ENCODE measurements at places on chromosomes 5 and 9. TPM values are rescaled to one million over a fixed set of nuclear protein-coding genes. Genes with fewer than 3 reads are reported as not detected.

GRCh38 chr9:4592886-4593285 is 69.2 kb upstream of the PLPP6 start:
- H3K27ac ChIP-seq = no peak overlapping the region
- H3K27me3 ChIP-seq = no peaks in the 10 kb centered on the region
- H3K4me1 ChIP-seq = no peaks in the 10 kb centered on the region
- H3K4me3 ChIP-seq = no peak overlapping the region

DNA sequence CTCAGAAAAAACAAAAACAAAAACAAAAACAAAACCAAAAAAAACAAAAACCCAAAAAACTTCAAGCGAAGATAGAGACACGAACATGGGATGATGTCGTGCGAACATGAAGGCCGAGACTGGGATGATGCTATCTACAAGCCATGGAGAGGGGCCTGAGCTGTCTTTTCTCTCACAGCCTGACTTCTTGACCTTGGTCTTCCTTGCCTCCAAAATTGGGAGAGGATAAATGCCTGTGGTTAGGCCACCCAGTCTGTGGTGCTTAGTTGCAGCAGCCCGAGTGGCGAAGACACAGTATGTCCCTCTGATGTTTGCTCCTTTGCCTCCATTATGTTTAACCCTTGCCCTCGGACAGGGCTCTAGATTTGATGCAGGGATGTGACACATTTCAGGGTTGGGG is 130.4 kb upstream of the BASP1 start:
- no peaks in the 10 kb centered on the region for H3K4me1 ChIP-seq
- no peak overlapping the region for H3K4me3 ChIP-seq
- no peak for DNase-seq
- no peak overlapping the region for H3K27ac ChIP-seq
- no peaks in the 10 kb centered on the region for H3K27me3 ChIP-seq

DNA sequence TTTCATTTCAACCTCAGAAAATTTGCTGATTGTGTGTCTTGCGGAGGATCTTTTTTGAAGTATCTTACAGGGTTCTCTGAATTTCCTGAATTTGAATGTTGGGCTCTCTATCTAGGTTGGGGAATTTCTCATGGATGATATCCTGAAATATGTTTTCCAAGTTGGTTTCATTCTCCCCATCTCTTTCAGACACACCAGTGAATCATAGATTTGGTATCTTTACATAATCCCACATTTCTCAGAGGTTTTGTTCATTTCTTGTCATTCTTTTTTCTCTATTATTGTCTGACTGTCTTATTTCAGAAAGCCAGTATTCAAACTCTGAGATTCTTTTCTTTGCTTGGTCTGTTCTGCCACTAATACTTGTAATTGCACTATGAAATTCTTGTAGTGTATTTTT is 456.9 kb downstream of the PRELID2 start:
- H3K27me3 ChIP-seq = no peaks in the 10 kb centered on the region
- H3K4me3 ChIP-seq = no peak overlapping the region
- DNase-seq = no peak
- H3K36me3 ChIP-seq = no peaks in the 10 kb centered on the region
- no peaks in the 10 kb centered on the region for H3K4me1 ChIP-seq

DNA sequence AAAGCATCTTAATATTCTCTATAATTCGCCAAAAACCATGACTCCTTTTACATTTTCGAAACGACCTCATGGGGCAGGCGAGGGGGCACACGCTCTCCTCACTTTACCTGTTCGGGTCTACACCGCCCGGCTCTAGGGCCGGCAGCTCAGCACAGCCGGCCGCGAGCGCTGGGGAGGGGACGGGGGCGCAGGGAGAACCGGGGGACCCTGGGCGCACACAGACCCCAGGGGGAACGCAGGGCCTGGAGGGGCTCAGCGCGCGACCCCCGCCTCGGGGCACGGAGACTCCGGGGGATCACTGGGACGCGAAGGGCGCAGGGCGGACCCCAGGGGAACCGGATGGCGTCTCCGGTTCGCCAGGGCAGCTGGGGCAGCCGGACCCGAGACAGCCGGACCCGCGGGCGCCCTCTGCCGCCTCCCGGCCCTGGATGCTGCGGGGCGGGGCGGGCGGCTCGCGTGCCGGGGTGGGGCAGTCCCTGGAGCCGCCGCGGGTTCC is at the start of gene AHRR:
Gene AHRR, plus strand, starts transcription at position 485 of the 496 bp plus-strand sequence. CDS start 22,189 bp downstream, outside the sequence.
- DNase-seq = peak; percentile 55
- no peak within 1 kb of the TSS for H3K27ac ChIP-seq
- H3K4me1 ChIP-seq = 0 out of 2 replicates have a peak, but pooled peaks cover 4% of the 10 kb centered on the region
- no peaks in the 10 kb centered on the region for H3K27me3 ChIP-seq

- H3K27ac ChIP-seq = no peak overlapping the region
- no peak for DNase-seq
- H3K4me1 ChIP-seq = peaks cover 8% of the 10 kb centered on the region
- no peaks in the 10 kb centered on the region for H3K36me3 ChIP-seq
Measured at GRCh38 chr9:107782789-107783188, 293.2 kb upstream of the KLF4 start.

DNA sequence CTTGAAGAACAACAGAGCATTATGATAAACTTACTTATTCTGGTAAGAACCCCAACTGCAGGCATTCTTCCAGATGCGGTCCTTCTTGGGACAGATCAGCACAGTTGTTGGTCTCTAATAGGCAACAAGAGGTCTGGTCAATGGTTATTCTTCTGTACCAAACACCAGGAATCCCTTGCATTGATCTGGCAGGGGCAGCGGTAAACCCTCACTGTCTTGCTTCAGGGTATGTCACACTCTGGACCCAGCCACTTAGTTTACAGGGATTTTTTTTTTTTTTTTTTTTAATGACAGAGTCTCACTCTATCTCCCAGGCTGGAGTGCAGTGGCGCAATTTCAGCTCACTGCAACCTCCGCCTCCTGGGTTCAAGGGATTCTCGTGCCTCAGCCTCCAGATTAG is 1.3 kb upstream of the FAM193B start:
- H3K36me3 ChIP-seq = no peaks in the 10 kb centered on the region
- H3K4me3 ChIP-seq = no peak overlapping the region
- H3K27me3 ChIP-seq = no peaks in the 10 kb centered on the region
- H3K27ac ChIP-seq = no peak overlapping the region
- no peak for DNase-seq
- peaks cover 23% of the 10 kb centered on the region for H3K4me1 ChIP-seq

The NOXA1 gene
- 7.3 TPM for total RNA-seq

GRCh38 chr5:76443066-76443800 is 40.1 kb downstream of the IQGAP2 start:
- H3K36me3 ChIP-seq = no peaks in the 10 kb centered on the region
- peaks cover 20% of the 10 kb centered on the region for H3K4me1 ChIP-seq
- no peak overlapping the region for H3K4me3 ChIP-seq
- no peak for DNase-seq
- peak overlapping the region; percentile 82 for H3K27ac ChIP-seq

GRCh38 chr5:56815658-56816545 is 553 bp downstream of the MAP3K1 start:
- H3K27ac ChIP-seq = no peak overlapping the region
- no peaks in the 10 kb centered on the region for H3K36me3 ChIP-seq
- no peak for DNase-seq
- H3K4me1 ChIP-seq = peaks cover 42% of the 10 kb centered on the region
- H3K4me3 ChIP-seq = peak overlapping the region; percentile 92

DNA sequence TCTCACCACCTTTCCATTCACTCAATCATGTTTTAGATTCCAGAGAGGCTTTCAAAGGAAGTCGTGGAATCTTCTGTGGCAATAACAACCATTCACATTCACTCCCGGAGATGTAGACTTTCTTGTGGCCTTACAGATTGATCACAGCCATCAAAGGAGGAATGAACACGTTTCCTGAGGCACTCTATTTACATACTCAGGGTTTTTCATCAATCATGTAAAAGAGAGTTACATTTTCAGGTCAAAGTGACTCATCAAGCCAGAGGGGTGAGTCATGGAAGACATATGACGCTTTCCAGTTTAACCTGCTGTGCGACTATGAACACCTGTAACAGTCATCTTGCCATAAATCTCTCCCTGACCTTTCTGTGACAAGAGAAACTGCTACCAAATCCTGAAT is 39.3 kb upstream of the RAD23B start:
- peak; percentile 87 for DNase-seq
- no peaks in the 10 kb centered on the region for H3K27me3 ChIP-seq
- peaks cover 72% of the 10 kb centered on the region for H3K4me1 ChIP-seq
- H3K27ac ChIP-seq = peak overlapping the region; percentile 89
- H3K4me3 ChIP-seq = no peak overlapping the region

The MARCOL gene
- total RNA-seq = not detected

- no peaks in the 10 kb centered on the region for H3K36me3 ChIP-seq
- H3K27me3 ChIP-seq = no peaks in the 10 kb centered on the region
- no peak overlapping the region for H3K27ac ChIP-seq
- H3K4me1 ChIP-seq = peaks cover 19% of the 10 kb centered on the region
Measured at GRCh38 chr9:106634183-106634582, 228.8 kb upstream of the ZNF462 start.

- H3K4me3 ChIP-seq = no peak overlapping the region
- no peak for DNase-seq
- H3K36me3 ChIP-seq = no peaks in the 10 kb centered on the region
- H3K27ac ChIP-seq = peak overlapping the region; percentile 14
- peaks cover 45% of the 10 kb centered on the region for H3K4me1 ChIP-seq
Measured at GRCh38 chr5:78642701-78643100, 5.9 kb downstream of the LHFPL2 start.

DNA sequence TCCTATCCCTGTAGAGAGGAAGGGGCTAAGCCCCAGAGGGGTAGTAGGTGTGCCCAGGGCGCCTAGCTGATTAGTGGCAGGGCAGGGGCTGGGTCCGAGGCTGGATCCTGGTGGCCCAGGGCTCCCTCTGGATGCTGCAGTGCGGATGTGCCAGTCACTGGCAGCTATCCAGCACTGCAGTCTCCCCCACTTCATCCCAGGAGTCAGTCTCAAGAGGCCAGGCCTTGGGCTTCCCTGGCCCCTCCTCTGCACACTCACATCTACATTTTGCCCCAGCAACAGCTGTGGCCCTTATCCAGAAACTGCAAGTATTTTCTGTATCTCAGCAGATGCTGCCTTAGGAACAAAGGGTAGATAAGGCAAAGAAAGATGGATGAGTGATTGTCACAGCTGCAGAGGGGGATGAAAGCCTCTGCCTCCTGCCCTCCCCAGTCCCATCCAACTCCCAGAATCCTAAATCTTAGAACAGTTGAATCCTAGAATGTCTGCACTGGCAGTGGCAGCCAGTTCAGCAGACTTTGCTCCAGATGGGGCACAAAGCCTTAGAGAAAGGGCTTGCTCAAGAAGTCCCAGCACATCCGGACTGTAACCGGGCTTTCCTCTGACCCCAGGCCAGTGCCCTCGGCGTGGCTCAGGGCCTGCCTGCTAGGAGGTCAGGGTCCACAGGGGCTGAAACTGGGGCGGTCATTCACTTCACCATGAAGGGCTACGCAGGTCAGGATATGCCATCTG is 1.6 kb downstream of the ANXA6 start:
- DNase-seq = no peak
- H3K27me3 ChIP-seq = no peaks in the 10 kb centered on the region
- H3K4me1 ChIP-seq = peaks cover 40% of the 10 kb centered on the region

DNA sequence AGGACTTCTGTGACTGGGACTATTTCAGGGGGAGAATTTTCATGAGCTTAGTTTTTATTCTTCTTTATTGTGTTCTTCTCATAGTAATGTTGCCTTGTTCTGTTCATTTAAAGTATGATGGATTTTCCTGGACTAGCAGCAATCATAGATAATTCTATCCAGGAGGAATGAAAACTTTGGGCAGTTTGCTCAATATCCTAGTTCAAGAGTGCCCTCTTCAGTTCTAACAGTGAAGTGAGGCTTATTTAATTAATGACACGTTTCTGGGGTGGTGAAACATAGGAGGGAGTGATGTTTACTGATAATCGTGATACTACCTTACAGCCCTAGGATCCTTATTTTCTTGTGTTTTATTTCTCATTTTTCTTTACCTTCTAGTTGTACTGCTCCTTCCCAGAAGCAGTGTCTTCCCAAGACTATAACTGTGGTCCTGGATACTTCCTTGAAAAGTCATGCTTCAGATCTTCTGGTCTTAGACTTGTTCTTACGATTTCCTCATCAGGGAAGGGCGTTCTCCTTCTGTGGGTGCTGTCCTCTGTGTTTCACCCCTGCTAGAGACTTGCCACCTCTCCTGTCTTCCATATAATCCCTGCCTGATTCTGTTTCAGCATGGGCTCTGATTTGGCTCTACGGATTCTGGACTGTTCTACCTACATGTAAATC is 57.4 kb downstream of the CFAP95 start:
- H3K27ac ChIP-seq = no peak overlapping the region
- no peaks in the 10 kb centered on the region for H3K36me3 ChIP-seq
- H3K4me3 ChIP-seq = no peak overlapping the region
- H3K4me1 ChIP-seq = no peaks in the 10 kb centered on the region
- no peak for DNase-seq

DNA sequence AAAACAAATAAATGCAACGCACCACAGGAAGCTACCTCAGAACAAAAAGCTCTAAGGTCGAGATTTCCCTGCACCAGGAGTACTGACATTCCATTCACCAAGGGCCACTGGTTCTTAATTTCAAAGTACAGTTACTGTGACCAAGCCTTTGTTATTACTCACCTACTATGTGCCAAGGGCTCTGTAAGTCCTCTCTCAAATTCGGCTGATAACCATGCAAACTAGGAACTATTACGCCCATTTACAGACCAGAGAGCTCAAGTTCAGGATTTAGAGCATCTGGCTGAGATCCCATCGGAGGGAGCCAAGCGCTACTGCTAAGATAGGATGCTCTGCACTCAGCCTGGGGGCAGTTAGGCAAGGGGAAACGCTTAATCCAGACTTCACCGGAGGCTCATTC is 5.6 kb downstream of the MYO10 start:
- H3K36me3 ChIP-seq = no peaks in the 10 kb centered on the region
- no peaks in the 10 kb centered on the region for H3K27me3 ChIP-seq
- no peak overlapping the region for H3K4me3 ChIP-seq
- no peak for DNase-seq
- peaks cover 22% of the 10 kb centered on the region for H3K4me1 ChIP-seq
- H3K27ac ChIP-seq = peak overlapping the region; percentile 40

GRCh38 chr9:110986529-110986928 is 51.7 kb downstream of the LPAR1 start:
- H3K4me1 ChIP-seq = peaks cover 13% of the 10 kb centered on the region
- no peak overlapping the region for H3K4me3 ChIP-seq
- no peak overlapping the region for H3K27ac ChIP-seq
- no peak for DNase-seq

DNA sequence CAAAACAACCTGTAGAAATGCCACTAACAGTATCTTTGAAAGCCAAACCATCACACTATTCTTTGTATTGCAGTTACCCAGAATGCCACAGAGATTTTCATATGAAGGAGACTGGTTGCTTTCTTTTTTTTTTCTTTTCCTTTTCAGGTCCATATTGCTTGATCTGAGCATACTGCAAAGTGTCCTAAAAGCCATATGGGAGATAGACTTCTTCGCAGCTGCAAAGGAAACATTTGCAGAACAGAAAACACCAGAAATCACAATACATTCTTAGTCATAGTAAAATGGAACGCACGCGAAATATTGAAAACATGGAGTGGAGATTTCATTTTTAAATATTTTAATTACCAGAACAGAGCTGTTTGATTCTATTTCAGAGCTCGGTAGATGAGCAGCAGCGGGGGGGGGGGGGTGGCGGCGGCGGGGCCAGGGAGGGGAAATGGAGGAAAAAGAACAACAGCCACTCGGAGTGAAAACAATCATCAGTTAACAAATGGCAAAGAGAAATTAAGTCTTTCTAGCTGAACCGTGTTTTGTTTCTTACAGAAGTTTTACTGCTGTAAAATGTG is 284.1 kb downstream of the NFIB start:
- H3K4me1 ChIP-seq = no peaks in the 10 kb centered on the region
- no peak overlapping the region for H3K4me3 ChIP-seq
- H3K27me3 ChIP-seq = no peaks in the 10 kb centered on the region
- no peaks in the 10 kb centered on the region for H3K36me3 ChIP-seq

GRCh38 chr5:19733612-19734495 is 254.1 kb downstream of the CDH18 start:
- H3K27ac ChIP-seq = no peak overlapping the region
- H3K4me3 ChIP-seq = no peak overlapping the region
- H3K36me3 ChIP-seq = no peaks in the 10 kb centered on the region
- no peak for DNase-seq
- H3K4me1 ChIP-seq = no peaks in the 10 kb centered on the region

All from Caco-2 (cell line).